Pericardium fibroblast (primary cell): ENCODE measurements at places on chromosomes 16 and 17. TPM values are rescaled to one million over a fixed set of nuclear protein-coding genes. Genes with fewer than 3 reads are reported as not detected.

The FOXC2 gene
- 1.7 and 6.3 TPM in 2 replicates for total RNA-seq

The SRCIN1 gene
- under 0.01 TPM in 1 of 2 replicates, not detected in the other for total RNA-seq

The KRT25 gene
- total RNA-seq, result not detected in 2 replicates

The SLFN12L gene
- total RNA-seq, result not detected in 2 replicates

The VPS25 gene
- total RNA-seq, result 68.3 and 71.2 TPM in 2 replicates

The ARHGAP44 gene
- total RNA-seq, result 2.2 and 4.4 TPM in 2 replicates

The DNAAF8 gene
- total RNA-seq, result 0.09 and 5.1 TPM in 2 replicates

The CD300E gene
- total RNA-seq, result not detected in 2 replicates

The SP6 gene
- total RNA-seq, result 0.26 TPM in 1 of 2 replicates, not detected in the other

The PLXDC1 gene
- total RNA-seq, result 0.09 and 0.70 TPM in 2 replicates

The PDILT gene
- total RNA-seq, result not detected in 2 replicates

The ZG16 gene
- total RNA-seq, result not detected in 2 replicates

The CBX4 gene
- 11.4 and 17.2 TPM in 2 replicates for total RNA-seq

The CKLF gene
- 21.9 and 39.8 TPM in 2 replicates for total RNA-seq

The TTC19 gene
- total RNA-seq, result 18.2 and 41.9 TPM in 2 replicates

The NME2 gene
- 918 and 999 TPM in 2 replicates for total RNA-seq

The ZNF23 gene
- total RNA-seq, result 5.5 and 6.4 TPM in 2 replicates

The PRR15L gene
- not detected in 2 replicates for total RNA-seq

The SNAI3 gene
- total RNA-seq, result not detected in 2 replicates

The ZNF668 gene
- 13.5 and 16.9 TPM in 2 replicates for total RNA-seq

The UBFD1 gene
- total RNA-seq, result 91.5 and 165 TPM in 2 replicates

The YBX2 gene
- total RNA-seq, result 0.60 TPM in 1 of 2 replicates, not detected in the other

The EVPL gene
- not detected in 2 replicates for total RNA-seq
